ENCODE measurements at places on chromosomes 12 and 14. TPM values are rescaled to one million over a fixed set of nuclear protein-coding genes. Genes with fewer than 3 reads are reported as not detected.

- DNase-seq, result no peak
Measured at GRCh38 chr12:105485921-105486320, 155.4 kb downstream of the C12orf75 start.

DNA sequence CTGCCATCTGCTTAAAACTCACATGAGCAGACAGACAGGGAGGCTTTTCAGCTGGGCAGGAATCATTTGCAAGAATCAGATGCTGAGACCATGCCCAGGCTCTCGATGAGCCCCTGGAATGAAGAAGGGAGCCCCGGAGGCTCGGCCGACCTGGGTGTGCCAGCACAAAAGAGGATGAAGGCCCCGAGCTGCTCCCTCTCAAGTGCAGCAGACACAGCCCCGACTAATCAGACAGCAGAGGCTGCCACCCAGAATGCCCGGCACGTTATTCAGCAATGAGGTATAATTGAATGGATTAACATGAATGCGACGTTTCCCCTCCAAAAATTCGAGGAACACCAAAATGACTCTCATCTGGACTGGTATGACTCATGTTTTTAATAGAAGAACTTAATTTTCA, 58.9 kb downstream of the BCL11B start:
- DNase-seq, result no peak

DNA sequence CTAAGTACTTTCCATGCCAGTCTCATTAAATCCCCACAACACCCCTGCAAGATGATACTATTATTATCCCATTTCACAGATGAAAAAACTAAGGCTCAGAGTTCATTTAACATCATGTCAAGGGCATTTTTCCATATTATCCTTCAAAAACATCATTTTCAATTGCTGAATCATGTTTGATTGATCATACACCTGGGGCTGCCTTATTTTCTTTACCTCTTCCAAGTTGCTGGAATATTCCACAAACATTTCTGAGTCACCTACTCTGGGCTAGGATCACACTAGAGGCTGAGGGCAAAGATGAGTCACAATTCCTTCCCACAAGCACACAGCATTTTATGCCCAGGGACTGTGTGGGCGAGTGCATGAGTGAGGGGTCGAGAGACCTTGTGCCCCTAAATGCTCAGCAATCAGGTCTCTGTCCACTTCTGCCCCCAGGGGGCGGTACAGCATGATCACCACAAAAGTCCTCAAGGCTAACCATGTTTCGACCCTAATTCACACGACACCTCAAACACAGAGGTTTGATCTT, 14.1 kb upstream of the TMEM119 start:
- peak; percentile 73 for DNase-seq

DNA sequence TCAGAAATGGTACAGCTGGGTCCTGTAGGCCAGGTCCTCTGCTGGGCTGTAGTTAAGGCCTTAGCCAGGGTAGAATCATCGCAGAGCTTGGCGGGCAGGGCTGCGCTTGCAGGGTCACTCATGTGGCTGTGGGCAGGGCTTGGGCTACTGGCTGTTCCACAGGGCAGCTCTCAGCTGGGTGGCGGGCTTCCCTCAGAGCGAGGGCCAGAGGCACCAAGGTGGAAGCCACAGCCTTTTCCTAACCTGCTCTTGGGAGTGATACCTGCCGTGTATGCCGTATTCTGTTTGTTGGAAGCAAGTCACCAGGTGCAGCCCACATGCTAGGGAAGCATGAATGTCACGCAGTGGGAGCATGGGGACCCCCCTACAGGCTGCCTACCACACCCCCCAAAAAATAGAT, 69.8 kb upstream of the RIN3 start:
- no peak for DNase-seq

- no peak for DNase-seq
Measured at GRCh38 chr14:52827426-52827825, 36.0 kb upstream of the GNPNAT1 start.

DNA sequence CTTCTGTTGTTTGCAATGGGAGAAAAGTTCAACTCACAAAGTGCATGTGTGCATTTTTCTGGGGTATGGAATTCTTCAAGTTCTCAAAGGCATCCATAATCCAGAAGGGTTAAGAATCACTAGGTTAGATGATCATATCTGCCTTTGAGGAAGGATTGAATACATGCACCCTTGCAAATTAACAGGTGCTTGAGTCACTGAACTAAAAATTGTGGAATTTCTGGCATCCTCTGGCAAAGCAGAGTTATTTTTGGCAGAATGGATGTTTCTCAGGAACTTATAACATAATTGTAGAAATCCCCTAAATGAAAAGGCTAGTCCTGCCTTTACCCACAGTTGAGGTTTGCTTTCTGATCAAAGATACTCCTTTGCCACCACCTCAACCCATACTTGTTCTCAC, 136.5 kb upstream of the DYRK2 start:
- DNase-seq, result peak; percentile 46

The MYH6 gene
- not detected for total RNA-seq
